ENCODE measurements at places on chromosomes 13 and 19.

- DNase-seq, result peak; percentile 90
Measured at GRCh38 chr19:50368649-50369570, 3.5 kb upstream of the NAPSA start.

- no peak for DNase-seq
Measured at GRCh38 chr13:29935309-29935981, 85.0 kb upstream of the UBL3 start.

DNA sequence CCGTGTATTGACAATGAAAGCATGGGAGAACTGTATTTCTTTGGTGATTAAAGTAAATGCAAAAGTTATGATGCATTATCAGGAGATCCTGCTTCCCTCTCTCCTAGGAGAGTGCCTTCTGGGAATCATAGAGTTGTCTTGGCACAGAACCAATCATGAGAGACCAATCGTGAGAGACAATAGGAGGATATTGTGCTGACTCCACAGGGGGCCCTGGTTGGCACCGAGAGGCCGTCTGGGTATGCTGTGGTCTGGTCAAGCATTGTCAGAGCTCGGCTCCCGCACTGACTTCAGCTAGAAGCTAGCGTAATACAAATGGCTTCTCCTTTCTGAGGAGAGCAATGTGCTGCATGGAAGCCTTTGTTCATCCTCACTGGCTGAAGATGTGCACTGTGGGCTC lies 131.5 kb upstream of the GJB6 start:
- DNase-seq, result no peak

- no peak for DNase-seq
Measured at GRCh38 chr13:60584976-60585375, 188.0 kb downstream of the TDRD3 start.

DNA sequence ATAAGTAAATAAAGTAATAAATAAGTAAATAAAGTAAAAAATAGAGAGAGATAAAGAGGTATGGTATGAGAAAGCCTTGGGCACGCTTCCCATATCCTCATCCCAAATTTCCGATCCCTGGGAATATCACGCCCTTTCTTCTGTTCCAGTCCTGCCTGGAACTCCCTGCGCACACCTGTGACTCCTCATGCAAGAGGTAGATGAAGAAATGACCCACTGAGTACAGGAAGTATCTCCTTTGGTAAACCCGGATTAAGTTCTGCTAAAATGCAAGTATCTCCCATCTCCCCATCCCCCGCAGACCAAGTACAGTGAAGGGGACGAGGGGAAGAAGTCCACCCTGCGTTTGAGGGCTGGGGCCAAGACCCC lies 399 bp upstream of the ZNF136 start:
- DNase-seq, result no peak

GRCh38 chr13:64420181-64420580 lies 2810.0 kb downstream of the PCDH9 start:
- DNase-seq, result no peak

GRCh38 chr13:75521956-75522355 lies 15.7 kb downstream of the COMMD6 start:
- no peak for DNase-seq

GRCh38 chr13:27371932-27372331 lies 52.5 kb upstream of the GTF3A start:
- DNase-seq, result no peak

- no peak for DNase-seq
Measured at GRCh38 chr19:4538601-4538954, 1.3 kb downstream of the LRG1 start.

DNA sequence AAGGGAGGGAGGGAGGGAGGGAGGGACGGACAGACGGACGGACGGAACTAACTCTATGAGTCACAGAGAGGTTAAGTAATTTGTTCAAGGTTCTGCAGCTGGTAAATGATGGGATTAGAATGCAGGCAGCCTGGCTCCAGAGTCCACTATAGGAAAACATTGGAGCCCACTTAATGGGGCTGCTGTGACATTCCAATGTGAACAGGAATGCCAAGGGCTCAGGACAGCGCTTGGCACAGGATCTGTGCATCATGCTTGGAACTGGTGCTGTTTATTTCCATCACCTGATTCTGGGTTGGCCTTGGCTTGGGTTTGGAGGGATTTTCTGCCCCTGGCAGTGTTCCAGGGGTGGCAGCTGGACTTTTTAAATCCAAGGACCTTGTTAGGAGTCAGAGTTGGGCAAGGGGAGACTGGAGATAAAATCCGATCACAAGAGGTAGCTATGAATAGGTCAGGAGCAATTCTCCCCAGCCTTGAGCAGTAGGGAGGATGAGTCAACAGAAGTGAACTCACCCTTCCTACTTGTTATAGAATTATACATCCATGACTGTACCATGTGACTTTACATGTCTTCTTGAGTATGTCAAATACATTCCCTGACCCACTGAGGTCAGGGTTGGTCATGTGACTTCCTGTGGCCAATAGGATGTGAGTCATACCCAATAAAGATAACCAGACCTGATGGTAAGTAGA lies 7.8 kb upstream of the HIF3A start:
- DNase-seq, result no peak

- DNase-seq, result no peak
Measured at GRCh38 chr19:12948612-12949362, 3.1 kb downstream of the RAD23A start.

- DNase-seq, result no peak
Measured at GRCh38 chr13:40442826-40443225, 223.6 kb downstream of the FOXO1 start.

All from cerebellum (tissue), 4 donors.